ENCODE measurements at places on chromosomes 3 and 15. TPM values are rescaled to one million over a fixed set of nuclear protein-coding genes. Genes with fewer than 3 reads are reported as not detected.

Gene FRMD5
- total RNA-seq = 10.1 TPM

Gene DNAH12
- not detected for total RNA-seq

Gene BHLHE40
- 2.2 TPM for total RNA-seq

Gene MYO5C
- total RNA-seq = 28.8 TPM

GRCh38 chr3:84600703-84601225 is 358.0 kb upstream of the CADM2 start:
- DNase-seq = peak; percentile 1

DNA sequence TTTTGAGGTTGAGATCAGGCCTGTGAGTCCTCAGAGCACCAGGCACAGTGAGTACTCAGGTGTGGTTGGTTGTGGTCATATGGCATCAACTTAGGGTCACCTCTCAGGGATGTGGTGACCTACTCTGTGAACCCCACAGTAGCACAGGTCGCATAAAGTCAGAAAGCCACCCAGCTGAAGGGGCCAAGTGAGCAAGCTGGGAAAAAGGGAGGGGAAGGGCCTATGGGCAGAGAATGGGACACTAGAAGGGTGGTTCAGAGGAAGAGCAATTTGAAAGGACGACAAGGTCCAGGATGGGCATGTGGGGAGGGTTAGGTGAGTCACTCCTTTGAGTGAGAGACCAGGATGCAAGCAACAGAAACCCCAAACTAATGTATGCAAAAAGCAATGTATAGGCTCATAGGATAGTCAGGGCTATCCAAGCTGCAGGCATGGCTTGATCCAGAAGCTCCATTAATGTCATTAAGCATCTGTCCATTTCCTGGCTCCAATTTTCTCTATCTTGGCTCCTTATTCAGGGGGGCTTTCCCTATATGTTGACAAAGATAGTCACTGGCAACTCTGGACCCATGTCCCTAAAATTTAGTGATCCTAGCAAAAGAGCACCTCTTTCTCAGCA is 33.5 kb downstream of the HMCES start:
- no peak for DNase-seq

GRCh38 chr3:171375666-171376595 is 84.3 kb downstream of the TNIK start:
- DNase-seq = no peak

GRCh38 chr3:40387001-40387894 is at the start of gene ENTPD3:
Gene ENTPD3 (plus strand): TSS chr3:40387184. CDS start chr3:40388058, 874 bp downstream.
- peak; percentile 87 for DNase-seq
